ENCODE measurements at places on chromosomes 13 and 19. TPM values are rescaled to one million over a fixed set of nuclear protein-coding genes. Genes with fewer than 3 reads are reported as not detected.

Gene ARL11
- total RNA-seq, result 0.50 TPM

DNA sequence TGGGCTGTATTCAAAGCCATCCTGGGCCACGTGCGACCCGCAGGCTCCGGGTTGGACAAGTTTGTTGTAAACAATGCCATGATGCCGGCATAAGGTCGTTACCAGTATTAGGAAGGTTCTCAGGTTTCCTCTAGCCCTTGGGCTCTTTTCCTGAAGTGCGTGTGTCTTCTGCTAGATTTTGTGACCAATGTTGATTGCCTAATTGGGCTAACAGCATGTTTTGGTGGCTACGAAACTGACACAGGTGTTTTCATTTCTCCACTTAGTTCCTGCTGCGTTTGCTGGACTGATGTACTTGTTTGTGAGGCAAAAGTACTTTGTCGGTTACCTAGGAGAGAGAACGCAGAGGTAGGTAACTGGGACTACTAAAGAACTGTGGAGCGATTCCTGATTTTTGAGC is 20.3 kb downstream of the ALOX5AP start:
- no peak overlapping the region for H3K27ac ChIP-seq
- H3K4me1 ChIP-seq, result peaks cover 13% of the 10 kb centered on the region
- H3K4me3 ChIP-seq, result no peak overlapping the region
- peaks cover 13% of the 10 kb centered on the region for H3K36me3 ChIP-seq
- H3K27me3 ChIP-seq, result no peaks in the 10 kb centered on the region

Gene FREM2
- not detected for total RNA-seq

Gene SHISA7
- not detected for total RNA-seq
